Activated CD8-positive, alpha-beta T cell treated with anti-CD3 and anti-CD28 coated beads for 36 hours (primary cell): ENCODE measurements at places on chromosomes 7 and 10. TPM values are rescaled to one million over a fixed set of nuclear protein-coding genes. Genes with fewer than 3 reads are reported as not detected.
A peak's percentile ranks its signal among the peaks of the same experiment; 100 is the strongest.

Gene MYOF
- 5.4 TPM for total RNA-seq

Gene CUX1
- 20.2 TPM for total RNA-seq

Gene GARIN1A
- not detected for total RNA-seq

Gene ICA1
- total RNA-seq = 1.3 TPM

Gene MMD2
- not detected for total RNA-seq

GRCh38 chr7:73893342-73894101 is 32.6 kb downstream of the TMEM270 start:
- no peak for DNase-seq

DNA sequence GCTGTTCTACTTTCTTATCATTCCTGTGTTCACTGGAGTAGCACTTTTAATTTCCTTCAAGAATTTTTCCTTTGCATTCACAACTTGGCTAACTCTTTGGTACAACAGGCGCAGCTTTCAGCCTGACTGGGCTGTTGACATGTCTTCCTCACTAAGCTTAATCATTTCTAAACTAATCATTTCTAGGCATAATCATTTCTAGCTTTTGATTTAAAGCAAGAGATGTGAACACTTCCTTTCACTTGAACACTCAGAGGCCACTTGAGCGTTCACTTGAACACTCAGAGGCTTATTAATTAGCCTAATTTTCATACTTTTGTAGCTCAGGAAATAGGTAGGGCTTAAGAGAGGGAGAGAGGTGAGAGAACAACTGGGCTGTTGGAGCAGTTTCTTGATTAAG is 15.9 kb downstream of the C10orf90 start:
- DNase-seq = no peak

- no peak for DNase-seq
Observed at GRCh38 chr7:47942132-47942531, 6.1 kb downstream of the PKD1L1 start.

DNA sequence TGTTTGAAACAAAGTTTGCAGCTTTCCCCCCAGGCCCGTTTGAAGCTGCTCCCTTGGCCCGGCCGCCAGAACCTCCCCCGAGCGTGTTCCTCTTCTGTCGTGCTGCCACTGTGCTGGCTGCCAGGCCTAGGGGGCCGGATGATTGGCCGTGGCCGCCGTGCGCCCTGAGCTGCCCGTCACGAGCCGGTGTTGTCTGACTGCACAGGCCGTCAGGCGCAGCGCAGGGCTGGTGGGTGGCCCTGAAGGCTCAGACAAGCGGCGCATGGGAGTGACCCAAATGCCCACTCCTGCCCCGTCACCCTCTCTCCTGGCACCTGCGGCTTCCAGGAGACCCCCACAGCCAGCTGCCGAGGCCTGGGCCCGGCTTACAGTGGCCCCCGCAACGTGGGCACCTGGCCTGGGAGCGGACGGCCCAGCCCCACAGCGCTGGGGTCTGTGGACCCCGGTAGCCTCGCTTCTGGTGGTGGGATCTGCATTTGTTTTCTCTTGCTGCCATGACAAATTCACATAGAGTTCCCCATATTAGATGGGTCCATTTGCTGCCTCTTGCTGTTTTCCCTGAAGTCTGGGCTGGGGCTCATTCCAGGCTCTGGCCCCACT is 13.1 kb downstream of the JAKMIP3 start:
- DNase-seq = no peak

DNA sequence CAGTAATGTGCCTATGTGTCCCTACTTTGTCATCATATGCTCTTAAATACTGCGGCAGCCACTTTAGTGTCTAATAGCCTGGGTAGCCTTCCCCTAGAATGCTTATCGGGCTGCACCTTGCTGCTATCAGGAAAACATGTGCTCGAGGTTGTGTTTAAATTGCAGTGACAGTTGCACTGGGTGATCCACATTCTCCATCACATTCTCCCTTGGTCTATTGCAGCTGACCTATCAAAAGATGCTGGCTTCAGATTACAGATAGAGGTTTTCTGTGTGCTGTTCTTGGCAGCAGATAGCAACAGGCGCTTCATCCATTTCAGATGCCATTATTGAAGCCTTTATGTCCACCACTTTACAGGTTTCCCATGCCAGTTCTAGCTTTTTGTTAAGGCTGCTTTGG is 130.1 kb upstream of the MDFIC start:
- no peak for DNase-seq

DNA sequence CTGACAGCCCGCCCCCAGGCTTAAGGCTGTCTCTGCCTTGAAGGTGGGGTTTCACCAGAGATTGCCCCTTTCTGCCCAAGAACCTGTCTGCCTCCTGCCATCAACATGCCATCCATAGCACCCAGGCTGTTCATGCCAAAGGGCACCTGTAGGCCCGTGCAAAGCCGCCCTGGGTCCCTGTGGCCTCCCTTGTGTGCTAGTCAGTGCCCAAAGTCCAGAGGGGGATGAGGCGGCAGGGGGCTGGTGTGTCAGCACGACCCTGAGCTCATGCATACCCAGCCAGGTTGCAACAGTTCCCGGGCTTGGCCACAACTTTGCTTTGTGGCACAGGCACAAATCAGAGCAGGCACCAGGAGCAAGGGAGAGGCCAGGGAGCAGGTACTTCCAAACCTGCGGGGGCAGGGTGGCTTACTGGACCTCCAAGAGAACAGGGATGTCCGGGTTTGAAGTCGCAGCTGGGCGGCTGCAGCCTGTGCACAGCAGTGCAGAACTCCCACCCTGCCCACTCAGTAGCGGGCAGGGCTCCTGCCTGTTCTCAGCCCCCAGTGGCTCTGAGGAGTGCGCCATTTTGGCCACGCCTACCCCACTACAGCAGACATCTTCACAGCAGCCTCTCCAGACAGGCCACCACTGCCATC is 671.1 kb upstream of the GRM3 start:
- DNase-seq = peak; percentile 1

GRCh38 chr10:86343761-86344160 is 22.8 kb downstream of the GRID1 start:
- no peak for DNase-seq

DNA sequence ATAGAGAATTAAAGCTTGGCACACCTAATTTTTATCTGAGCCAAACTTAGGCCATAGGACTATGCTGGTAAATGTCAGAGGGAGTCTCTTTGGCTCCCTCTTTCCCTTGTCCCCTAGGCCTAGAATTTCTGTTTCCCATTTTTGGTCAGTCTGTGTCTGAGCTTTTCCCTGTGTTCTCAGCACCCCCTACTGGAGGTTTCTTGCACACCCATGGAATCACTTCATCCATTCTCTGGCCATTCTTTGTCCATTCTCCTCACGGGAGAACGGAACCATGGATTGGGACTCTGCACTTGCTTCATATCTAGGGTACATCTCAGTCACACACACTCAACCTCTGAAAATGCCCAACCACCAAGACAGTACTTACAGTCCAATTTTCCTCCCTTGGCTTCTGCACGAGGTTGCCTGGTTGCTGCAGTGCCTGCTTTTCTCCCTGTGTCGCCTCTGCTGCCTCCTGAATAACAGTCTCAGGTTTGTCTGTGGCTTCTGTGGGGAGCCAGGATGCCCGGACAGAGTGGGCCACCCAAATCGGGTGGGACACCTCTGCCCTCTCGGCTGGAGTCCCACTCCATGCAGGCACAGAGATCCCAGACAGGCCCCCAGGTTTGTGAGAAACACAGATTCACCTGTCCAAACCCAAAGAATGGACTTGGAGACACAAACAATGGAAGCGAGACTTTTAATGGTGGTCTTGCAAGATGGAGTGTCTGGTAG is 35.1 kb upstream of the DNAH11 start:
- DNase-seq = peak; percentile 51

DNA sequence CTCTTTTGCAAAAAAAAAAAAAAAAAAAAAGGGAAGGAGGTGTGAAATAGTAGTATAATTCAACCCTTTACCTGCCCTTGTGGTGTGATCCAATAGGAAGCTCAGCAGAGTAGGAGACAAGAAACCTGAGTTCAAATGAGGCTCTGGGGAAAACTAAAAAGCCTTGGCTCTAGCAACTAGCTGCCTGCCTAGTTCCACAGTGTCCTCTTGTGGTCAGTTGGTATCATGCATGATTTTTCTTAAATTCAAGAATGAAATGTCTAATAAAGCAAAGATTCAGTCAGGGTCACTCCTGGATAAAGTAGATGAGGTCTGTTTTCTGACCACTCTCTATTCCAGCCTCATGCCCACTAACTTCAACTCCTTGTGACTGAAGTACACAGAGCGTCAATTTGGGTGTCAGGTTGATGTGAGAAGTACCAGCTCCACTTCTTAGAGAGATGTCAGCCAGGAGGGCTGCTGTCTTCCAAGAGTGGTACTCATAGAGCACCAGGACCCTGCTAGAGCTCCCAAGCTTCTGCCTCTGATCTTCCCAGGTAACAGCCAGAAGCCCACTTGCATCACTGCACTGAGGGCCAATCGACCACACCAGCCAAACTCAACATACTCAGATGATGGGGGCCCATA is 10.5 kb downstream of the LSM5 start:
- peak; percentile 55 for DNase-seq

DNA sequence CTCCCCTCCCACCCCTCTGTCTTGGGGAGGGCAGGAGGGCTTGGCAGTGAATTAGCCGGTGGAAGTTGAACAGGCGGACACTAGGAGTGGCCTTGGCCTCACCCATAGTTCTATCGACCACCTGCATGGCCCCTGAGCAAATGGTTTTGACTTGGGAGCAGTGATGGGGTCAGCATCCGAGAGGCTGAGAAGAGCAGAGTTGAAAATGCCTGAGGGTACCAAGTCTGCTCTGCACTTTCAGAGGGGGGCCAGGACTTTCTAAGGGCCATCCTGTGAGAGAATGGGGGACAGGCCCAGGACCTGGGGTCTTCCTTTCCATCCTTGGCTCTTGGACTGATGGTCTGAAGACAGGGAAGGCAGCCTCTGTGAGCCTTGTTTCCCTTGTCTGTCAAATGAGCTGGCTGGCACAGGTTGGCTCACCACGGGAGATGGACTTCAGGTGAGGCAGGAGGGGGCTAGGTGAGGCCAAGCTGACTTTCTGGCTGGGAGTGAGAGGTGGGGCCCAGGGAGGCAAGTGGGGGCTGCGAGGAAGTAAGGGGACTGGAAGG is 29.4 kb downstream of the CDH23 start:
- DNase-seq = no peak
